Immature natural killer cell (primary cell): ENCODE measurements at places on chromosomes 4 and X.
A peak's percentile ranks its signal among the peaks of the same experiment; 100 is the strongest.

DNA sequence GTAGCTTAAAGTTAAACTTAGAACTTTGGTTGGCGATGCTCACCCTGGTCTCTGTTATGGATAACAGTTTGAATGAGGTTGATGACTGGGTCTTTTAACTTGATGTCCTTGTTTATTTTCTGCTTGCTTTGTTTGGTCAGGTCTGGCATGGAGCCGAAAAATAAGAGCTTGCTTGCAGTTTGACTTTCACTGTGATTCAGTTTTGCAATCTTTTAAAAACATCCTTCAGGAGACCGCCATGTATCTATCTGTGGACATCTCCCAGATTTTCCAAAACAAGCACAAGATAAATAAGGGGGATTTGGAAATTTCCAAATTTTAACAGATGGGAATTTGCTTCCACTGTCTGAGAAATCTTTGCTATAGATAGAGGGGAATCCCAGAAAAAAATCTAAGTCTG lies 246.7 kb downstream of the PALLD start:
- no peak for DNase-seq

GRCh38 chr4:18435781-18436180 lies 414.2 kb upstream of the LCORL start:
- no peak for DNase-seq

GRCh38 chr4:147516133-147516532 lies 35.2 kb downstream of the EDNRA start:
- no peak for DNase-seq

- DNase-seq, result no peak
These were observed 259.6 kb upstream of the GNPDA2 start for GRCh38 chr4:44985938-44986337.

GRCh38 chr4:81839347-81840042 lies 367.8 kb upstream of the RASGEF1B start:
- DNase-seq, result no peak

DNA sequence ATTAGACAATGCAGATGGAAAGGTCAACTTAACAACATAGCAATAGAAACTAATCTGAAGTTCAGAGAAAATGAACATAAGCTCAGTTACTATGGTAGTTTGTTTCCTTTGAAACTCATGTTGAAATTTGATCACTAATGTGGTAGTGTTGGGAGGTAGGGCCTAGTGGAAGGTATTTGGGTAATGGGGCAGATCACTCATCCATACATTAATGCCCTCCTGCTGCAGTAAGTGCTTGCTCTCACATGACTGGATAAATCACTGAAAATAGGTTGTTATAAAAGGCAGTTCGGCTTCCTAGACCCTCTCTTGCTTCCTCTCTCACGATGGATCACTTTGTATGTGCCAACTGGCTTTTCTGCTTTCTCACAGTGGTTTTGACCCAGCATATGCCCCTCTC lies 567.4 kb upstream of the GALNT7 start:
- DNase-seq, result no peak

- DNase-seq, result no peak
These were observed 77.4 kb upstream of the PRSS48 start for GRCh38 chr4:151199319-151200190.

- no peak for DNase-seq
These were observed 18.5 kb upstream of the NAT8L start for GRCh38 chr4:2040391-2041238.

DNA sequence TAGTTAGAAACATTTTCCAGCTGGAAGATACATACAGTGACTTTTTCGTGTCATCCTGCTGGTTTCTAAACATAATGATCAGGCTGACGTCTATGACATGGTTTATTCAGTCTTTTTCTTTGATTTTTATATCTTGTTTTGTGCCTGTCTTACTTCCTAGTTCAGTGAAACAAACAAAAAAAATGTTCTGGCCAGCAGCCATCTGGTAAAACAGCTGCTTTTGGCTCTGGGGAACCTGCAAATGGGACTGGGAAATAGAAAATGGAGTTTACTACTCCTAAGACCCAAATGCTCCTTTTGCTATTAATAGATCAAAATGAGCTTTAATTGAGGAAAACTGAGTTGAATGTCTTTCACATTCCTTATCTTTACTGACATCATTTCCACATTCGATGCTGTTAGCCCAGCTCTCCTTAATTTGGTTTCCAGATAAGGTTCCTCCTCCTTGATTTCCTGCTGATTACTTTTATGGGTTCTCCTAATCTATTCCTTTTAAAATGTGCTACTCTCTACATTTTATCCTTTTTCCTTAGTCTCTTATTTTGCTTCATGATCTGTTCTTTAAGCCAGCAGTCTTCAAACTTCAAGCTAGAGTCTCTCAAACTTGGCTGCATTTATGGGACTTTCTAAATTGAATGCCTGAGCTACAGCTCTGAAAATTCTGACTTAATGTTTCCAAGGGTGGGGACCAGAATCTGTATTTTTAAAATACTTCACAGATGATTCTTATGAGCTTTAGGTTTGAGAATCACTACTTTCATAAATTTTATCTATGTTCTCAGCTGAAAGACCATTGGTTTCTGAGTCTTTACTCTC lies 499.5 kb downstream of the ANKRD50 start:
- DNase-seq, result no peak

- DNase-seq, result peak; percentile 22
These were observed 25.6 kb upstream of the MSMO1 start for GRCh38 chr4:165301833-165302232.

DNA sequence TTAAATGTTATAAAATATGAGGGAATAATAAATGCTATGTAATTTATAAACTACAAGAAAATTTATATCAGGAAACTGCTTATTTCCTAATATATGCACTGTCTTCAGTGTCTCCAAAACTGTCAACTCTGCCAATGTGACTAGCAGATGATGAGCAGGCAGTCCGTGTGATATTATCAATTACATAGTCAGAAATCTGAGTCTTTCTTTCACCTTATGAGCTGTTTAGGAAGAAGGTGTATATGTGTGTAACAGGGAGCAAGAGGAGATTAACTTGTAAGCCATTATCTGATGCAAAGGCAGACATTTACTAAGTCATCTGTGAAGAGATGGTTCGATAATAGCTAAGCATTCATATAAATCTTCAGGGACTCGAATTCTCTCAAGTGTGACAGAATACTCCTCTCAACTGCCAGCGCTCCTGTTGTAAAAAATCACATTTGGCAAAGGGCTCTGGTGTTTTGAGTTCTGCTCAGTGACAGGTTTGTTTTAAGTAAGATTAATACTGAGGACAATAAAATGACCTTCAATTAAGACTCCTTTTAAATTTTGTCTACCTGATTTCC lies 79.7 kb downstream of the SNCA start:
- no peak for DNase-seq

DNA sequence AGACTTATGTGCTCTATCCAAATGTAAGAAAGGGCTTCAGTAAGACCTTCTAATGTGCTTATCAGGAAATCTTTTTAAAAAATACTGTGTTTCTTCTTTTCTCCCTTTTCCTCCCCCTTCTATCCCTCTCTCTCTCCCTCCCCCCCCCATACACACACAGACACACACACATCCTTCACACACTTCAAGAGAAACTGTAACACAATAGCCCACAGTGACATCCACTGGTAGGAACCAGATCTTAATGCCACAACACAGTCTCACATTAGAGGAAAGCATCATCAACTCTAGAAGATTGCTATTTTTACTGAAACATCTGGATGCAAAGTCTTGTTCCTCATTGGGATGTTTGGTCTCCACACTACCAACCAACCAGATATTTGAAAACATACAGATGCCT lies 4.6 kb downstream of the PCDH19 start:
- DNase-seq, result no peak

GRCh38 chr4:182454440-182455013 lies 211.3 kb downstream of the TENM3 start:
- DNase-seq, result no peak

DNA sequence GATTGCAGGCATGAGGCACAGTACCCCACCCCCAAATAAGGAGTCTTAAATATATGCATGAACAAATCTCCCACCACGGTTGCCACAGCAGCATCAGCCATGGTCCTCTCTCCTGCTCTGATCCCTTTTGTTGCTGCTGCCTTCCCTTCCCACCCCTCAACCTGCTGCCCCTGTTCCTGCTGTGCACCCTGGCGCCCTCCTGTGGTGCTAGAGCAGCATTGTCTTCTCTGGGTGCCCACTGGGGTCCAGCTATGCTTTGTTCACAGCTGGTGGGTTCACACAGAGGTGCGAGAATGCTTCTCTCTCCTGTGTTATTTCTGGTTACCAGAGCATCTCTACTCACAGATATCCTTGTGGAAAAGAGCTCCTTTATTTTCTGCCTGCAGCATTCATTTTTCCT lies 116.2 kb downstream of the GATB start:
- no peak for DNase-seq

- DNase-seq, result no peak
These were observed 12.7 kb downstream of the TRO start for GRCh38 chrX:54933150-54933826.

DNA sequence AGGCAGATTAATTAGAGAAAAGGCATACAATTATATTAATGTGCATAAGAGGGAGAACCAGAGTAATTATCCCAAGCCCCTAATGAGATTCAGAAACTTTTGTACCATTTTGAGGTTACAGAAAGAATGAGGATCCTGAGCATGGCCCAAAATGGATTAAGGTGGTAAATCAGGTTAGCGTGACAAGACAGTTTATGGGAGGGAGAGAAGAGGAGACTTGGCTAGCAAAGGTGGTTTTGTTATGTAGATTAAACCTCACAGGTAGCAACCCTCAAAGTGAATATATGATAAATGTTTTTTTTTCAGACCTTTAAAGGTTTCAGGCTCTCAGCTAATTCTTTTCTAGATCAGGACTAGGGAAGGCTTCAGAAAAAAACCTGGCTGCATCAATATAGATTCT lies 781.8 kb downstream of the FAM133A start:
- DNase-seq, result no peak

GRCh38 chr4:93835929-93836328 lies 7.4 kb downstream of the ATOH1 start:
- DNase-seq, result no peak

DNA sequence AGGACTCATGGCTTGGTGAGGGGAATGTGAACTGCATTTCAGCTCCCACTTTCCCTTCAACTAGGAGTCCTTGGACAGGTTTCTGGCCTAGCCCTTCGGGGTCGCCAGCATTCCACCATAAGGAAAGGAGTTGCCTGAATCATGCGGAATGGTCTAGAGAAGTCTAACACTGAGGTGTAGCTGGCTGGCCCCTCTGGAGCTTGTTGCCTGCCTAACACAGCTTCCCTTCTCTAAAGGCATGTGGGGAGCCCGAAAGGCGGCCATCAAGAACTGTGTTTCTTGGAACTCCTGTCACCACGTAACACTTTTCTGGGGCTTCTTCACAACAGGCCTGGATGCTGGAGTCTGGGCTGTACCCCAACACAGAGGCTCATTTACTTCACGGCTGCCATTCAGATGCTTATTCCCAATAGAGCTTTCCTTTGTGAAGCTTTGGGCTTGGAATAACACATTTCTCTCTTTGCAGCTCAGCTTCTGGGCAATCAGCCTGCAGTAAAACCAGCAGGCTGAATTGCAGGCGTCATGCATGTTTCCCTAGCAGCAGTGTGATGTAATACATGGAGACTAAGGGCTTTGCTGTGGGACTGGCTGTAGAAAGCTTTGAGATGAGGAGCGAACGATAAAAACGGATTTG lies 5.4 kb downstream of the GABRQ start:
- DNase-seq, result no peak

DNA sequence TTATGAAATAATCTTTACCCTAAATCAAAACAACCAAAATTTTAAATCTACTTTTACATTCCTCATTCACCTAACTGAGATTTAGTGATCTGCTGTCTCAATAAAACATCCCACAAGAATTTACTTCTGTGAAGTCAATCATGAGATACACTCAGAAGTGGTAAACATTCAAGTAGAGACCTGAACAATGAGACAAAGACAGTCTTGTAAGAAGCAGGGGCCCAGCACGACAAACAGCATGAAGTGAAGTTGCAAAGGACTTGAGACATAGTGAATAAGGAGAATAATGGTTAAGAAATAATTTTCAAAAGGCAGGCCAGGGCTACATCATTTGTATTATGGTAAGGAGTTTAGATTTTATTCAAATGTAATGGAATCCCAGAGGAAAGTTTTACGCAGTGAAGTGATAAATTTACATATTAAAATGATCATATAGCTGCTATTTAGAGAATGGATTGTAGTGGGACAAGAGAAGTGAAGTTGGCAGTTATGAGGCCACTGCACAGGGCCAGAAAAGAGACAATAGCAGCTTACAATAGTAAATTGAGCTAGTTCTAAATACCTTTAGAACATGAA lies 101.9 kb downstream of the MAB21L2 start:
- DNase-seq, result no peak

- no peak for DNase-seq
These were observed 107.5 kb upstream of the ACSL4 start for GRCh38 chrX:109840585-109840984.

- no peak for DNase-seq
These were observed 101.5 kb downstream of the PDGFC start for GRCh38 chr4:156870131-156870530.

DNA sequence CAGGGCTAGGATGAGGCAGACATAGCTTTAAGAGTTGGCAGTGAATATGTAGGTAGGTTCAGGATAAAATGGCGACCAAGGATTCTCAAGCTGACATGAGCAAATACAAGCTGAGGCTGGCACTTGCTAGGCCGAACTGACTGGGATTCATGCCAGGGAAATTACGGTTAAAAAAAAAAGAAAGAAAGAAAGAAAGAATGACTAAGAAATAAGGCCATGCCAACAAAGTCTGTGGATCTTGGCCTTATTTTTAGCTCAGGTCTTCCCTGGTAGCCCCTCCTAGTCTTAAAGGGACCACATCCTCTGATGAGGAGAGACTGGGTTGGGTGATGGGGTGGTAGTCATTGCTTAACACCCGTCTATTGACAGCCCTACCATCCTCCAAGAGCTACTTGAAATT lies 64.4 kb upstream of the KLHL13 start:
- no peak for DNase-seq

DNA sequence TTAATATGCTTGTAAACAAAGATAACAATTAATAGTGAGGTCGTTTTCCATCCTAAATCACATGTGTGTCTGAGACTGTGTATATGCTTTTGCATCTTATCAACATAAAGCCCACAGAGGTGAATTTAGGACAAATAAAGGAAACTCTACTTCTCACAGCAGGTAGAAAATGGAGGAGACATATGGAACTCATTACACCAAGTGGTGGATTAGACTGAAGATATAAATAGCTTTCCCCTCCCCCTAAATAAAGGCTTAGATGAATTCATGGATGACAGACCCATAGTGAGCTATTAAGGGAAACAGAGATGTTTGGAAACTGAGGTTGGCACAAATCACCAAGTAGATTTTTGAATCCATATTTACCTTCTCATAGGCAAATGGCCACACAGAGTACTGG lies 79.7 kb downstream of the GRIA3 start:
- DNase-seq, result no peak

GRCh38 chr4:121484633-121485032 lies 103.8 kb upstream of the QRFPR start:
- no peak for DNase-seq

DNA sequence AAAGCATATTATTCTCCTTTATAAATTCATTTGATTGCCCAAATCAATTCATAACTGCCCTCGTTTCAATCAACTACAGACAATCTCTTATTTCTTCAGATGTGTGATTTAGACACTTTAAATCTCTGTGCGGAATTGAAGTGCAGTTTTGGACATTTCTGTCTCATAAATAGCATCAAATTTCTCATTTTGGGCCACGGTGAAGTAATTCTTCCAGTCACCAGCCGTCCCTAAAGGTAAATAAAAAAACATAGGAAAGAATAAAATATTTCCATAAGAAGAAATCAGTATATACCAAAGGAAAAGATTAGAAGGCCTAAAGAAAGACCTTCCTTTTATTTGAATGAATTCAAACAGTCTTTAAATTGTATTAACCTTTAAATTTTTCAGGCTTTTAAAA lies 33.4 kb downstream of the SULT1B1 start:
- DNase-seq, result no peak

GRCh38 chrX:17525762-17526555 lies 151.0 kb downstream of the NHS start:
- DNase-seq, result no peak
